ENCODE measurements at places on chromosomes 5 and 9.

DNA sequence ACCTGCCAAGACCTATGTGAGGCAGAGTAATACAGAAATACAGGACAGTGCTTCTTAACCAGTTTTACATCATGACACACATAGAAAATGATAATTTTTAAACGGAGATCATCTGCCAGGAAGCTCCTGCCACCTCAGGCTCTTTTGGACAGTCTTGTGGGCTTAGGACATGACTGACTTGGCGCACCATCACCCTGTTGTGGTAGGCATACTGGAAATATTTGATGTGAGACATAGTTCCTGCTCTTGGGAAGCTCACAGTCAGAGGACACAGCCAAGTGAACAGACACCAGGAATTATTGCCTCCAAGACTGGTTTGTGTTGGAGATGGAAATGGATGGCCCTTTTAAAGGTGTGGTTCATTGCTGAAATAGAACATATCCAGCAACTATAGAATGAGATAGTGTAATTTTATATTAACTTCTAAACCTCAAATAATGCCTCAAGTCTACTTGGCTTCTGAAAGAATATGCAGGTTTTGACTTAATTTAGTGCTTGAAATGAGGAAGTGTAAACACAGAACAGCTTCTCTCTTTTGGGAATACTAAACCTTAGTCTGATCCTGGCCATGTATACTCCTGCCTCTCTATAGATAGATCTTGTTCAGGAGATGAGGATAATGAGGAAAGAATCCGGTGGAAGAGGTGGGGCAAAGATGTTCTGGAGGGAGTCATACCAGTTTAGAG is 19.7 kb downstream of the CPEB4 start:
- DNase-seq = no peak

GRCh38 chr5:177482359-177482795 is 8.9 kb upstream of the DBN1 start:
- DNase-seq = no peak

GRCh38 chr5:38660194-38660668 is 103.8 kb upstream of the LIFR start:
- peak; percentile 92 for DNase-seq

GRCh38 chr5:35094948-35095347 is 47.2 kb upstream of the AGXT2 start:
- no peak for DNase-seq

DNA sequence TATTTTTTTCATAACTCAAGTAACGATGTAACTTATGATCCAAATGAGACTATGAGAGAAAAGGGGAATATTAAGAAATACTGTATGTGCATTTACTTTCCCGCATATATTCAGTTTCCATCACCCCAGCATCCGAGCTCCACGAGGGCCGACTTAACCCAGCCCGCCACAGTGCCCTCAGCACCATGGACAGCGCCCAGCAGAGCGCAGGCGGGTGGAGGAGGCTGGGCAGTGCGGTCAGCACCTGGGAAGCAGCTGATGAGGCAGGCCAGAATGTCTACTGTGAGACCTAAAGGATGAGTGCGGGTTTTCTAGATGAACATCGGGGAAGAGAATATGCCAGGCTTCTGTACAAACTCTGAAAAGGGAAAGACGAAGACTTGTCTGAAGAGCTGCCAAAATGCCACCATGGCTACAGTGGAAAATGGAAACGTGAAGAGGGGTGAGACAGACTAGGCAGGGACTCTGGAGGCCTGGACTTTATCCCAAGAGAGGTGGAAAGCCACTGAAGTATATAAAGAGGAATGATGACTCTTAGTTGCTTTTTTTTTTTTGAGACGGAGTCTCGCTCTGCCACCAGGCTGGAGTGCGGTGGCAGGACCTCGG is 34.5 kb upstream of the MED27 start:
- peak; percentile 14 for DNase-seq

DNA sequence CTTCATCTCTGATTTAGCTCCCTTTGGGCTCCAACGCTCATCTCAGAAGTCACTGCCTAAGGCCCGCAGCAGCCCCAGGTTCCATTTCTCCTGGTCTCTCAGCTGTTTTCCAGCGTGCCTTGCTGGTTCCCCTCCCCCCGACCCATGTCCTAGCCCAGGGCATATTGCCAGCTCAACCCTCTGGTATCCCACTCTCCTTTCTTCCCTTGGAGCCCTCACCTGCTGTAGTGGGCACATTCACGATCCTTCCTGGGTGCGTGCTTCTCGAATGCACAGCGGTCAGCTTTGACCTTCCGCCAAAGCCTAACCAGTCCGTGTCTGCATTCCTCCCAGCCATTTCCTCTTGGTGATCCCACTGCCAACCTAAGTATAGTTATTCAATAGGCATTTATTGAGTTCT is 36.1 kb downstream of the CFAP90 start:
- DNase-seq = no peak

- DNase-seq = no peak
These were observed 67.5 kb upstream of the S1PR3 start for GRCh38 chr9:88923653-88924288.

DNA sequence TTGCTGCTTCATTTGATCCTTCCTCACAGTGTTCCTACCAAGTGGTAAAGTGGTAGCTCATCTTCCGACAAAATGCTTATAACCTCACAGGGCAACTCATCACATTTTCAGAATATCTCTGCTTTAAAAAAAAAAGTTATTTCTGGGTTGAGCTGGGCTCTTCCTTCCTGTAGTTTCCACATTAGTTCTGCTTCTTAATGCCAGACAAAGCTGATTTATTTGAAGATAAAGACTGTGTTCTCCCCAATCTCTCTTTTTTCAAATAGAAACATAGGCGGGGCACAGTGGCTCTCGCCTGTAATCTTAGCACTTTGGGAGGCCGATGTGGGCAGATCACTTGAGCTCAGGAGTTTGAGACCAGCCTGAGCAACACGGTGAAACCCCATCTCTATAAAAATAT is 273.1 kb downstream of the ACTL7B start:
- no peak for DNase-seq

- DNase-seq = peak; percentile 23
These were observed 151.0 kb upstream of the ZNF366 start for GRCh38 chr5:72658161-72658560.

GRCh38 chr5:37888476-37888875 is 48.6 kb upstream of the GDNF start:
- DNase-seq = no peak

DNA sequence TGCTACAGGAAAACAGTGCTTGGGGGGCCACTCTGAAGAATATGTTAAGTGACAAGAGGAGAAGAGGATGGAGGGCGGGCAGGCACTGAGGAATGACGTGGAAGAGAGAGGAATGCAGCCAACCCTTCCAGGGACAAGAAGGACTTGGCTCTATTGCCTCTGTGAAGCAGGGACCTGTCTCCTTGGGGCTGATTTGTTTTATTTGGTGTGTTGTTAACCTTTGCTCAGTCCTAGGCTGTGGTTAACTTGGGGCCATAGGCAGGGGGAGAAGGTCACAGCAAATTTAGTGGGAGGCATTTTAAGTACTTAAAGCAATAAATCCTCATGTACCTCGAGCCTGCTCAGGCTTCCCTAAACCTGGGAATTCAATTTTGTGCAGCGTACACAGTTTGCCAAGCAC is 39.9 kb downstream of the KIF4B start:
- no peak for DNase-seq
